Activated B cell treated with CpG ODN at 0.5 μM for 24 hours (primary cell): ENCODE measurements at places on chromosomes 12 and 14. TPM values are rescaled to one million over a fixed set of nuclear protein-coding genes. Genes with fewer than 3 reads are reported as not detected.

Gene HOXC4
- 4.3 and 4.8 TPM in 2 replicates for total RNA-seq

Gene STAC3
- total RNA-seq: 4.6 and 5.5 TPM in 2 replicates

Gene RTN1
- not detected in 2 replicates for total RNA-seq

- H3K27me3 ChIP-seq: no peaks in the 10 kb centered on the region
- peaks cover 3% of the 10 kb centered on the region for H3K36me3 ChIP-seq
- no peak overlapping the region for H3K4me3 ChIP-seq
- H3K4me1 ChIP-seq: no peaks in the 10 kb centered on the region
Measured at GRCh38 chr14:96915478-96915877, 118.3 kb downstream of the VRK1 start.

Gene TMPRSS12
- not detected in 2 replicates for total RNA-seq

Gene GPR132
- total RNA-seq: 43.4 and 48.5 TPM in 2 replicates

GRCh38 chr12:20800160-20800559 is 10.3 kb upstream of the SLCO1B3 start:
- DNase-seq: no peak
- no peak overlapping the region for H3K27ac ChIP-seq
- no peaks in the 10 kb centered on the region for H3K4me1 ChIP-seq
- no peaks in the 10 kb centered on the region for H3K27me3 ChIP-seq
- H3K36me3 ChIP-seq: no peaks in the 10 kb centered on the region
- H3K4me3 ChIP-seq: no peak overlapping the region
